ENCODE measurements at places on chromosomes 1 and 21.

DNA sequence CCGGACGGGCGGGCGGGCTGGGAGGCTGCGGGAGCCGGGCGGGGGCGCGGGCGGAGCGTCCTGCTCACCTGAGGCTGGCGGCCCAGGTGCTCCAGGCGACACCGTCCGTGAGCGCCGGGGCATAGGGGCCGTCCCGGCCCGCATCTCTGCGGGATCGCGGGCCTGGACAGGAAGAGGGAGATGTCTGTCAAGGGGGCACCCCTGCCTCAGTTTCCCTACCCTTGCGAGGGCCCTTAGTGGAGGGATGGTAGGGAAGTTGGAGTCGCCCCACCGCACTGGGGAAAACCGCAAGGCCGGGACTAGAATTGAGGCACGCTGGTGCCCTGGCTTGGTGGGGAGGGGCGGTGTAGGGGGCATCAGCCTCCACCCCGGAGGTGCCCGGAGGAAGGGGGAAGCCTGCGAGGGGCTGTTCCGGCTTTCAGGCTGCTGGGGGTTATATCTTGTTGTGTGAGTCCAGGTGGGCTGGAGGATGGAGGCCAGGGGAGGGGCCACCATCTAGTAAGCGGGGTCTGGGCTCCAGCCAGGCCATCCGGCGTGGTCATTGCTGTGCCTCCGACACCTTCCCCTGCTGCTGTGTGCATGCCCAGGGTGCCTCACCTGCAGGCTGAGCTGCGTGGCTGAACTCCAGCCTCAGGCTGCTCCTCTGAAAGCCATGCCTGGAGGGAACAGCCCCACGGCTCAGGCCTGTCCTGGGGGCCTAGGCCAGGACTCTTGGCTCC lies 580 bp downstream of the VWA1 start:
- no peak for DNase-seq

DNA sequence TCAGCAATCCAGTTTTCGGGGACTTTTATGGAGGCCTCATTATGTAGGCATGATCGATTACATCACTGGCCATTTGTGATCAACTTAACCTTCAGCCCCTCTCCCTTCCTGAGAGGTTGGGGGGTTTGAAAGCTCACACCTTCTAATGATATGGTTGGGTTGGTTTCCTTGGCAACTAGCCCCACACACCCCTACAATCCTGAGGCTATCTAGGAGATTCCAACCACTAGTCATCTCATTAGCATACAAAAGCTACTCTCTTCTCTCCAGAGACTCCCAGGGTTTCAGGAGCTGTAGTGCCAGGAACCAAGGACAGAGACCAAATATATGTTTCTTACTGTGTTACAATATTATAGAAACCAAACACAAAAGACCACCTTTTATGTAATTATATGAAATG lies 35.2 kb upstream of the ZNF326 start:
- DNase-seq: no peak

DNA sequence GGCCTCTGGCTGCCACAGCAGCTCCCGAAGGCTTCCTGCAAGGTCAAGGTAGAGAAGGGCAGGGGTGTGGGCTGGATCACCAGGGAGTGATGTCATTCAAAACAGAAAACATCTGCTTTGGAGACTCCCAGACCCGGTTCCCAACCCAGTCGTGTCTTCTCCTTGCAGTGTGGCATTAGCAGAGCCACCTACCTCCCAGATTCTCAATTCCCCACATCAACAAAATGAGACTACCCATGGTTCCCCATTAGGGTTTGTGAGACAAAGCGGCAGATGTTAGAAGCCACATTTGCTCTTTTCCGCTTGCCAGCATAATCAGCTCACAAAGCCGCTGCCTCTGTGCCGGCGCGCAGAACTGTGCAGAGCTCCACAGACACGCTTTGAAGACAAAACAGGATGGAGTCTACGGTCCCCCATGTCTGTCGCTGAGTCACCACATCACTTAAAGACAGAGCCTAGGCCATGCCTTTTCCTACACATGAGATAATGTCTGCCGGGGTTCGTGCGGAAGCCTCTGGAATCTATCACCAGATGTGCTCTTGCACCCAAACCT lies 12.5 kb downstream of the KIF17 start:
- no peak for DNase-seq

DNA sequence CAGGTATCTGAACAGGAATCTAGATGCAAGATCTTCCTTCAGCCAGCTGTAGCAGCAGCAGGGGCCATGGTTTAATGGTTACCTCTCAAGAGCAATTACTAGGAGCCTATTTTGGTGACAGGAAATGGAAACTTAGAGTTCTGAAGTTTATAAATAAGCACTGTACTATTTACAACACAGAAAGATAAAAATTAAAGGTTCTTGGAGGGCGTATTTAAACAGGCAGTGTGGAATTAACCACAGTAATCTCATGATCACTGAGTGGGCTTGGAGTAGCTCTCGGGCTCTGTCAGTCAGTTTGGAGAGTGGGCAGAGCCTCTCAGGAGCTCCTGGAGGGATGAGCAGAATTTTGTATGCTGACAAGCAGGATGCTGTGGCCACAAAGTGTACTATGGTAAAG lies 10.2 kb upstream of the FCRL5 start:
- DNase-seq: no peak

DNA sequence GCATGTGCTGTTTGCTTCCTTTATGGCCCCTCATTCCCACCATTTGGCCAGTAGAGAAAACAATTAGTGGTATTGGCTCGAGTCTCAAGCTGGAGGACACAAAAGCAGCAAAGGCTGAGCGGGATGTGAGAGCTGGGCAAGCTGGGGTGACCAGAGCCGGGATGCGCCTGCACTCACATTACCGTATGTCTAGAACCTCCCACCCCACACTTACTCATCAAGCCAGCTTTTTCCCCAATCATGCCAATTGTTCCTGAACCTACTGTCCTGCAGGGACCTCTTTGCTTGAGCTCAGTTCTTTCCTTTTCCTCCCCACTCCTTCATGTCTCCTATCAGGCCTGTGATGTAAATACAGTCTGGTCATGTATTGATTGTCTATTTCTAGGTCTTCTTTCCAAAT lies 45.9 kb downstream of the KIRREL1 start:
- DNase-seq: no peak

DNA sequence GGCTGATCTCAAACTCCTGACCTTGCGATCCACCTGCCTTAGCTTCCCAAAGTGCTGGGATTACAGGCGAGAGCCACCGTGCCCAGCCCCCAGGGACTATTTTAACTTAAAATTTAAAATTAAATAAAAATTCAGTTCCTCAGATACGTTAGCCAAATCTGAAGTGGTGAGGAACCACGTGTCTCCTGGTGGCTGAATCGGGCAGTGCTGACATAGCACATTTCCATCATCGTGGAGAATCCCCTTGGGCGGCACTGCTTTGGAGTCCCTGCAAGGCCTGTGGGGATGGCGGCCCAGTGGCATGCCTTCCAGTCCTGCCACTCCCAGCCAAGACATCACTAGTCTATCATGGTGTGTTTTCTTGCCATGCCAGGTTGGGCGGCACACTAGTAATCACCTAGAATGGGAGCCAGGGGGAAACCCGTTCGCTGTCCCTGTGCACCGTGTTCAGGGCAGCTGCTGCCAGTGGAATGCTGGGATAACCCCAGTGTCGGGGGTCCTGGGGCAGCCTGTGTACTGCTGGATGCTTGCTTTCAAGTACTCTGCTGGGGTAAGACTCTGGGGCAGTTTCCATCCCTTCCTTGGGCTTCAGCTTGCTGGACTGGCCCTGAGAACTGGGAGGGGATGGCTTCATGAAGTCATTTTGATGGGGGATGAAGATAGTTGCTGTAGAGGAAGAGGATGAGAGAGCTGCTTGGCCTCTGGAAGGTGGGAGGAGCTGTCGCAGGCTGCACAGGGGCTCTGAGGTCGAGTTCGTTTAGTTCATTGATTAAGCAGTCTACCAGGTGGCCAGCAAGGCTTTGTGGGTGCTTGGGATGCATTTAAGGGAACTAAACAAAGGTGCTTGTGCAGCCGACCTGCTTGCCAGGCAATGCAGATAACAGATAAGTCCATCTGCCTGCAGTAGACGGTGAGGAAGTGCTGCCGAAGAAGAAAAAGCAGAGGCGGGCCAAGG lies 4.6 kb downstream of the ZBTB48 start:
- DNase-seq: no peak

DNA sequence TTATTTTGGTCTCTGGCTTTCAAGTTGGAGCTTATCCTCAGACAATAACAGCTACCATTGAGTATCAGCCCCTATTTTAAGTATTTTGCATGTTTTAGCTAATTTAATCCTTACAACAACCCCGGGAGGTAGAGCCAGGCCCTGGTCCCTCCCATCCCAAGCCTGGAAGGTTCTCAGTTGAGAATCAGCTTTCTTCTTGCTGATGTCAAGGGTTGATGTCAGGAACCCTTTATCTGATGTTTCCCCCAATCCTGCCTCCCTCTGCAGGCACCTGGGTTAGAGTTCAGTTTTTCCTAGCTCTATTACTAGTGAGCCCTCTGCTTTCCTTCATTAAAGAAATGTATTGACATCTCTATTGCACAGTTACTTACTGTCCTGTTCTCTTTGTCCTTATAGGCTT lies 3.6 kb upstream of the SVBP start:
- DNase-seq: no peak

DNA sequence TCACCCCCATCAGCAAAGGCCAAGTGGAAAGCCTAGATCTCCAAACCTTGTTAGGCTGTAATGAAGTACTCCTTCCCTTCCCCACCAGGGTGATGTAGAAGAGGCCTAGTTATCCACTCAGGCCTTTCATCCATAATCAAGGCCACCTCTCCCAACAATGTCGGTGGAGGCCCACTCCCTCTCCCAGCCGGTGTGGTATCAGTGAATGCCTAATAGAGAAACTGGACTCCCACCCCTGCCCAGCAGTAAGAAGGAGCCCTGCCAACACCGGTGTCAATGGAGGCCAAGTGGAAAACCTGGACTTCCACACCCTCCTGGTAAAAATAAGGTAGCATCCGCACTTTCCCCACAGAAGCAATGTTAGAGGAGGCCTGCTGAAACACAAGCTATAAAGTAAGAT lies 23.9 kb downstream of the NDUFS5 start:
- DNase-seq: no peak

DNA sequence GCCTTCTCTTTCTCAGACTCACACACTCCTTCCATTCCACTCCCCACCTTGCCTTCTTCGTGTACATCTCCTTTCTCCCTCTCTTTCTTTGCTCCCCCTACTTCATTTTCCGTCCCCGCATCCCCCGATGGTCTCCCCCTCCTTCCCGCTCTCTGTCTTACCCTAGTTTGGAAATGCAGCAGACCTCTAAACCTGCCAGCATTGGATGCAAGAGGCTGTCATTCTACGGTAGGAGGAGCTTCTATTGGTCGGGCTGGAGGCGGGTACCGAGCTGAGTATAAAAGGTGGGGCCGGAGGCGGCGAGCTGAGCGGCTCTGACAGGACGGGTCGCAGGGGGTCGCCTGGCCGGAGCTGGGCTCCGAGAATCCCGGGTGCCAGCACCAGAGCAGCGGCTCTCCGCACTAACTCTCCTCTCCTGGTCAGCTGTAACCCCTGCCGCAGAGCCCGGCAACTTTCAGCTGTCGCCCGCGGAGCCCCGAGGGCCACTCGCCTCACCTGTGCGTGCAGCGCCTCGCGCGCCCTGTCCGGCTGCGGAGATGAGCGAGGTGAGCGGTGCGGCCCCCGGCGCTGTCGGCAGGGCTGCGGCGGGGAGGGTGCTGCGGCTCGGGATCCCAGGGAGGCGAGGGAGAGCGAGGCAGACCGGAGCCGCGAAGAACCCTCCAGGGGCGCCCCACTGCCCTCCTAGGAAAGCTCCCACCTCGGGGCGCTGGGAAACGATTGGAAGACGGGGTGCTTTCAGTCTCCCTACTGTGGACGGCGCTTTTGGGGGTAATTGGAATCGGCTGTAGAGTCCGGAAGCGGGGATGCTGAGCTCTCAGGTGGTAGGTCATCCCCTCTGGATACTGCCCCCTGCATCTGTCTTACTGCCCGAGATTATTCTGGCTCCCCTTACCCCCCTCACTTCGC lies at the start of gene PCP4L1:
TSS of gene PCP4L1 (plus strand) at position 307 of the 906 bp plus-strand sequence. CDS start at position 537, 230 bp downstream.
- DNase-seq: peak; percentile 82

DNA sequence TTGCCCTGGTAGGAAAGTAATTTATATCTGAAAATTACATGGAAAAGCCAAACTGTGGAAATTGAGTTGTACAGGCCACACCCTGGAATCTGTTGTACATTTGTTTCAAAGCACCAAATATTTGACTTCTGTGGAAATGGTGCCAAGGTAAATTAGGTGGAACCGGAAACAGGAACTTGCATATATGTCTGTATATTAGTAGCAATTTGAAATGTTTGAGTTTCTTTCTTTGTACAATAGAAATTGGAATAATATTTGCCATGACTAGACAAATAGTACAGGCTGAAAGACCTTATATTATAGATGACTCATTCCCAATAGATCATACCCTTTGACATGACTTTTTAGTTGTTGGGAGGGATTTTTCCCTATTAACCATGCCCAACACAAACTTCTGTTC lies 10.5 kb upstream of the TAF1A start:
- no peak for DNase-seq

- DNase-seq: peak; percentile 39
Observed at GRCh38 chr1:223704921-223705878, 7.1 kb upstream of the CAPN2 start.

- DNase-seq: no peak
Observed at GRCh38 chr1:225998560-225999226, 450 bp downstream of the SDE2 start.

- no peak for DNase-seq
Observed at GRCh38 chr1:243548516-243548915, 292.7 kb downstream of the SDCCAG8 start.

DNA sequence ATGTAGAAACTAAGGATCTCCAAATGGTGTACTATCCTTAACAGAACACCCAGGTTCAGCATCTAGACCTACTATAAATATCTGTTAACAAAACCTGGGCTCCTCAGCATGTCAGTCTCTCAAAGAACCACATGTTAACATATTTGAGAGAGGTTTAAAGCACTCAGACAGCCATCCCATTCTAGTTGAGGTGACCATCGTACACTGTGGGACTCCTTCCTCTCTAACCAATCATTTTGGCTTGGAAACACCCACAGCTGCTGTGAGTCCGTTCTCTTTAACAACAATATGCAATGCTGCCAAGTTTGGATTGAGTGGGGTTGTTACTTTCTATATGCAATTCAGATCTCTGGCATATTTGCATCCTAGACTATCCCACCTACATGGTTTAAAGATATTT lies 105.8 kb downstream of the MRPL39 start:
- no peak for DNase-seq

DNA sequence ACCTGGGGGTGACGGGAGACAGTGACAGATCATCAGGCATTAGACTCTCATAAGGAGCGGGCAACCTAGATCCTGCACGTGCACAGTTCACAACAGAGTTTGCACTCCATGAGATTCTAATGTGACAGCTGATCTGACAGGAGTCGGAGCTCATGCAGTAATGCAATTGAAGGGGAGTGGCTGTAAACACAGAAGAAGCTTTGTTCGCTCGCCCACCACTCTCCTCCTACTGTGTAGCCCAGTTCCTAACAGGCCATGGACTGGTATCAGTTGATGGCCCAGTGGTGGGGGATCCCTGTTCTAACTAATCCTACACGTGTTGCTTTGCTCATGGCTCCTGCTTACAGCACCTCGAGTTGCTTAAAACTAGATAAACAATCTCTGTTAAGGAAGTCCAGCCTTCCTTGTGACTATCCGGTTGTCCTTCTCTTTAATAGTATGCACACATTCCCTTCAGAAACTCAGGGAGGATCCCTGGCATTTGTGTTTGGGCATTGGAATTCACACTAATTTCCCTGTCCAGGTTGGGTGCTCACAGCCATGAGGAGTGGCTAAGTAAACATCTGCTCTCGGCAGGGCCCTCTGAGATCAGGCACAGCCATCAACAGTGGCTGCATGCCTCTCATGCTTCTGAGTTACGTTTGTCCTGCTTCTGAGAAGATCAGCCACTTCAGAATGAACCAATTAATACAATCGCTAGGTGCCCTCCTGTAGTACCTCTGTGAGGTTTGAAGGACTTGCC lies 21.1 kb upstream of the F3 start:
- DNase-seq: peak; percentile 65

GRCh38 chr1:153945131-153945794 lies 1.3 kb downstream of the DENND4B start:
- peak; percentile 32 for DNase-seq

Measured in kidney (tissue), 22 donors.